ENCODE measurements at places on chromosomes 3 and 15.

GRCh38 chr15:74696808-74697207 lies 984 bp upstream of the EDC3 start:
- DNase-seq: no peak

GRCh38 chr3:171133796-171134569 lies 107.5 kb upstream of the SLC2A2 start:
- DNase-seq: no peak

- no peak for DNase-seq
These were observed 16.2 kb downstream of the ATP13A3 start for GRCh38 chr3:194470615-194471014.

GRCh38 chr3:194879991-194880939 lies 194.6 kb downstream of the FAM43A start:
- peak; percentile 85 for DNase-seq

GRCh38 chr3:190116551-190117067 lies 4.1 kb downstream of the P3H2 start:
- DNase-seq: no peak

DNA sequence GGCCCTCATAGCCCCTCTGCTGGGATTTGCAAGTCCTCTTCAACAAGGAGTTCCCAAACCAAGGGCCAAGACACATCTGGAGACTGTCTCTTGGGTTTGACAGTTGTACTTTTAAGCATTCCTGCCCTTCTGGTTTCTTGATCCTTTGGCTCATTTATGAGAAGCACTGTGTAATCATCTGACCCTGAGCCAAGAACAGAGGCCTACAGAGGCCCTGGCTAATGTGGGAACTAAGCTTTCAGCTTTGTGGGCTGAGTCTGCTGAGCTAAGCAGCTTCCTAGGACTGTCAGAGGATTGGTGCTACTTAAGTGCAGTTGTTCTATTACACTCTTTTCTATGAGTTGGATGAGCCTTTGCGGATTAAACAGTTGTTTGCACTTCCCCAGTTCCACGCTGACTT lies 178.3 kb downstream of the KBTBD8 start:
- DNase-seq: no peak

DNA sequence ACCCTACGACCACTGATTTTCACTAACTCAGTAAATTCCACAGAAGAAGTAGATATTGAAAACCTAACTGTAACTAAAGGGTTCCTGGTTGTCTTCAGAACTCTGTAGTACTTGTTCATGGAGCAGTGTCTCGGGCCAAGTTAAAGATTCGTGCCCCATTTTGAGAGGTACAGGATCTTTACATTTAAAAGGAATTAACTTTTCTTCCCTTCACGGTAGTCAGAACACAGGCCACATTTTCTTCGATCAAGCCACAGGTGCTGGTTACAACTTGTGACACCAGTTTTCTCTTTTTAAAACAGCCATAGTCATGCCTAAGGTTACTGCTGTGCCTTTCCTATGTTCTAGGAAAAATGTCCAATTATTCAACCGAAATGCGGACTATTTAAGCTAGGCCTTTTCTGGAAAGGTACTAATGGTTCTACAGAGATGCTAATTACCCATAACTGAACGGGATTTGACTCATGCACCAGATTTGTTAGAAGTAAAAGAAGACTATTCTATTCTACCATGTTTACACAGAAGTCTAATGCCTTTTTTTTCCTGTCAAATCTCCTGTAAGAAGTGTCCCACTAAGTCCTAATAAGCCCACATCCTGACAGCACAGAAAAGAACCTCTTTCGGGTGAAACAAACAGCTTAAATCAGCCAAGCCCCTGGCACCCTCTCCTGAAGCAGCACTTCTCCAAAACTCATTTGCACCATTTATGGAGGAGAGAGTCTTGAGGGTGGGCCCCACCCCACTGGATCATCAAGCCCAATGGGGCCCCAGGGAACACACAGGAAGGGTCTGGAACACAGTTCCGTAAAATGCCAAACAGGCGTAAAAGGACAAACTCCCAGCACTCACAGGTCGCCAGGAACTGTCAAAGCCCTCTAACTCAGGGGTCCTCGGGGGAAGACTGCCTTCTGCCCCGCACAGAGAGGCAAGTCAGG lies 1.9 kb downstream of the LRIG1 start:
- no peak for DNase-seq

- DNase-seq: no peak
These were observed 45.9 kb upstream of the COL6A5 start for GRCh38 chr3:130299531-130299930.

DNA sequence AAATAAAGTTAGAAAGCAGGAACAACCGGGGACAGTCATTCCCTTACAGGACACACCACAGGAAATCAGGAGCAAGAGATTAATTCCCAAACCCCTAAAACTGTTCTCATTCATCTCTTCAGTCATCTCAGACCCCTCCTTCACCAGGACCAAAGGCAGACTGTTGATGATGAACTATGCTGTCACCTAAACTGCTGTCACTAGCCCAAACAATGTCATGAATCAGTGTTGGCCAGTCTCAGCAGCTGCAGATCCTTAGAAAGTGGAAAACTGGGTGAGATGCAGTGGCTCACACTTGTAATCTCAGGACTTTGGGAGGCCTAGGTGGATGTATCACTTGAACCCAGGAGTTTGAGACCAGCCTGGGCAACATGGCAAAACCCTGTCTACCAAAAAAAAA lies 909.6 kb downstream of the ROBO1 start:
- DNase-seq: no peak

DNA sequence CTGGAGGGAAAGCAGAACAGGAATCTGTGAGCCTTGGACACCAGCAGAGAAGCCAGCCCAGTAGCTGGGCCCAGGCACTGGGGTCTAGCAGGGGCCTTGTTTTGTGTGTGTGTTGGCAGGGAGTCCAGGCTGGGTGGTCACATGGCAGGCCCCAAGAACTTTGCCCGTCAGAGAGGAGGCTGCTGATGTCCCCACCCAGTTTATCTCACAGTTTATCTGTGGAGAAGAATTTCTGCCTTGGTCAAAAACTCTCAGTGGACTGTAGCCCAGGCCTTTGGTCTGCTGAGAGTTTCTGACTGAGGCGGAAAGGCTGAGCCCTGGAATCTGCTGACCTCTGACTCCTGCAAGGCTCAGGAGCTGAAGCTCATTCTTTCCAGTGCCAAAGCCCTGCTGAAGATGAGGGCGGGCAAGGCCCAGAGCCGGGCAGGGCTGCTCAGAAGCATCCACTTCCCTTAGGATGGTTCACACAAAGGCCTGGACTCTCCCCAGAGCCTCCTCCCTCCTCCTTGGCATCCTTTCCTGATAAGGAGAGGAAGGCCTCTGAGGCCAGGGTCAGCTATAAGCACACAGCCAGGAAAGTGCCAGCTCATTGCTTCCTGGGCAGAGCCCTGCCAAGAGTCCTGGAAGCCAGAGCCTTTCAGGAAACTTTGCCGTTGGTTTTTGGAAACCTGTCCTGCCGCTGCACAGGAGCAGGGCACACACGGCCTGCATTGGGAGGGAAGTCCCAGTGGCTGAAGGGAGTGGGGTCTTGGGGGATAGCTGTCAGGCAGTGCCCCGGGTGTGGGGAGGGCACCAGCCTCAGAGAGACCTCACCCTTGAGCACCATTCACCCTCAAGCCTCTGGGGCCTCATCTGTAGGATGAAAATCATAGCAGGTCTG lies 37.2 kb upstream of the SLCO2A1 start:
- DNase-seq: peak; percentile 90

GRCh38 chr15:80484333-80484864 lies 80.2 kb downstream of the ARNT2 start:
- DNase-seq: no peak

- no peak for DNase-seq
These were observed 143.9 kb upstream of the UMPS start for GRCh38 chr3:124586126-124587052.

DNA sequence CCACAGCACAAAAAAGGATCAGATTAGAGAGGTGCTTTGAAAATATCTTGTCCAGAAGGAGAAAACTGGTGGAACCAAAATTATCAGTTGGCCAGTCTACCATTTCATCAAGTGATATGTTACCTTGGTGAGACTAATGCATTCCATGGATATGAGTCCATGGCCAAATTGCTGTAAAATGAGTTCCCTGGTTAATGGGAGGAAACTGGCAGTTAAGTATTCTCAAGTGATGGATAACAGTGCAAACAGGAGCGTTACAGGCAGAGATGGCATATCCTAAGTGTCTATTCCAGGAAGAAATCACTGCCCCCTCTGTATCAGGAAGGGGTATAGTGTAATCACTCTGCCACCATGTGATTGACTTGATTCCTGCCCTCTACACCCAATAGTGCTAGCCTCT lies 34.0 kb downstream of the MYRIP start:
- no peak for DNase-seq

- DNase-seq: no peak
These were observed 189.8 kb downstream of the NTRK3 start for GRCh38 chr15:88066636-88067330.

GRCh38 chr3:98788651-98789050 lies 25.5 kb downstream of the ST3GAL6 start:
- DNase-seq: no peak

- no peak for DNase-seq
These were observed 48.4 kb downstream of the GOLIM4 start for GRCh38 chr3:168047190-168047795.

GRCh38 chr3:171356251-171356650 lies 104.0 kb downstream of the TNIK start:
- DNase-seq: no peak

GRCh38 chr3:167441256-167441655 lies 32.6 kb downstream of the SERPINI2 start:
- no peak for DNase-seq

DNA sequence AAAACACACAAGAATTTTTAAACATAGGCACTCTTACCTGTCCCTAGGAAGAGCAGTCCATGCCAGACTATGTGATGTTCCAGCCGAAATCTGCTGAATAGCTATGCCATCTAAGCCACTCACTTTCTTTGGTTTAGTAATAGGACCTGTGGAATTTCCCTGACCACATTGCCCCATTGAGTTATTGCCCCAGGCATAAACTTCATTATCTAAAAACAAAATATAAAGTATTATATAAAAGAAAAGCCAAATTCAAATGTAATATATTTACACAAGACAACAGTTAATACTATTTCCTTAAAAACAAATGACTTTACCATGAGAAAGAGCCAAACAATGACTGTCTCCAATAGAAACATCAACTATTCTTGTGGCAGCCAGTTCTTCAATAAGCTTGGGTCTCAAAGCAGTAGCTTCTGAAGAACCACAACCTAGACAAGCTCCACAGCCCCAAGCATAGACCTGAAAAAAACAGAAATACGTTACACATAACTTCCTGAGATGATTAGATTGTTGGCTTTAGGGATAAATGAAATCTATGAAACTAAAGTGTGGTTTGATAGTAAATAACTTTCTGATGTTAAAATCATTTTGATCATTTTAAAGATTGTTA lies 84.3 kb downstream of the HERC1 start:
- DNase-seq: no peak

GRCh38 chr3:176961916-176962315 lies 235.4 kb downstream of the TBL1XR1 start:
- no peak for DNase-seq

DNA sequence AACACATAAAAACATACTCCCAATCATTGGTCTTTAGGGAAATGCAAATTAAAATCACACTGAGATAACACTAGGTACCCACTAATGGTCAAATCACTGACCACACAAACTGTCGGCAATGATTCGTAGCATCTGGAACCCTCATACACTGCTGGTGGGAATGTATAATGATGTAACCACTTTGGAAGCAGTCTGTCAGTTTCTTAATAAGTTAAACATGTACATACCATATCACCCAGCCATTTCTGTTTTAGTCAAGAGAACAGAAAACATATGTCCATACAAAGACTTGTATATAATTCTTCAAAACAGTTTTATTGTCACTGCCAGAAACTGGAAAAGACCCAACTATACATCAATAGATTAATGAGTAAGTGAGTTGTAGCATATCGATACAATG lies 63.3 kb upstream of the LRRC3B start:
- DNase-seq: no peak

DNA sequence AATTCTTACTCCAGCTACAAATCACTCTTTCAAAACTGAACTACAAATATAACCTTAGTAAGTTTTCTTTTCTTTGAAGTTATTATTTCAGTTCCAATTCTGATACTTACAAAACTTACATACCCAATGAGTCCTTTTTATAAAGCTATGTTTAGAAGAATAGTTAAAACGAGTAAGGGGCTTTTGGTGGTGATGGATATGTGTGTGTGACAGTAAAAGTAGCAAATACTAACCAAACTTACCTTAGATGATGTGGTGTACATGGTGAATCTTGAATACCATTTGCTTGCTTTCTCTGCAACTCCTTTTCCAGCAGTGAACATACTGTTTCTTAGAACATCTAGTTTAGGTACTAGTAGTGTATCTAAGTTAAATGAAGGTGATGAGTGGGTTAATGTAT lies 68.4 kb downstream of the SLC24A1 start:
- no peak for DNase-seq

GRCh38 chr3:56357266-56357665 lies 111.0 kb downstream of the ERC2 start:
- DNase-seq: no peak

DNA sequence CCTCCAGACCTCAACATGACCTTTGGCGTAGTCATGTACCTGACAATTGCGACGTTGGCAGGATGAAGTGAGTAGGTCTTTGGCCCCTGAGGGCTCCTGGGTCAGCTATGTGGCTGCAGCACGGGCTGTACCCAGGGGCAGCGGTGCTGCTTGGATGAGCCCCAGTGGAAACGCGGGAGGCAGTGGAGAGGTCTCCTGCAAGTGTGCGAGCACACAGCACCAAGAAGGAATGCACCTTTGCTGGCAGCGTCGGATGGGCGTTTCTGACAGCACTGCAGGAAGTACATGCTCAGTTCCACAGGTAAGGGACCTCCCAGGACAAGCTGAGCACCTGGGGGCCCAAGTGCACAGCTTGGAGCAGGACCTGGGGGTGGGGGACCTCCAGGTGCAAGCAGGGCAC lies 67.4 kb upstream of the UNC13C start:
- DNase-seq: no peak

DNA sequence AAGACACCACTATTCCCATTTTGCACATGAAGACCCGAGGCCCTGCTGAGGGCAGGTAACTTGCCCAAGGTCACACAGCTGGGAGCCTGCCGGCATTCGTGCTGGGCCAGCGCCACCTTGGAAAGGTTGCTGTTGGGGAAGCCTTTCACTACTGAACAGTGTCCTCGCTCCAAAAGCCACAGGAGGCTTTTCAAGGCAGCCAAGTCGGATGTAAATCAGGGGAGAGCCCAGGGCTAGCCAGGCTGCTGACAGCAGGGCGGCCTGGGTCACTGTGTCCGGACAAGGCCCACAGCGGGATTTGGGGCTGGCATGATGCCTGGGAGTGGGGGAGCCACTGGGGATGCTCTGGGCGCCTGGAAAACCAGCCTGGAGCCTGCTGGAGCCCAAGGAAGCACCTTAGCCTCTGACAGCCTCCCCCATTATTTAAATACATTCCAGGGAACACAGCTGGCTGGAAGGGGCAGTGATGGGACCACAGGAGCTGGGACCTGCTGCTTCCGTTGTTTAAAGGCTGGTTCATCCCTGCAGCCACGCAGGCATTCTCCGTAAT lies 10.5 kb downstream of the SLC6A6 start:
- no peak for DNase-seq

- DNase-seq: peak; percentile 86
These were observed 75.2 kb downstream of the BOC start for GRCh38 chr3:113286524-113286923.
